ENCODE measurements at places on chromosomes 3 and 15. TPM values are rescaled to one million over a fixed set of nuclear protein-coding genes. Genes with fewer than 3 reads are reported as not detected.
A peak's percentile ranks its signal among the peaks of the same experiment; 100 is the strongest.

Gene FBXW12
- not detected for total RNA-seq

Gene SACM1L
- total RNA-seq: 27.3 TPM

Gene HACL1
- total RNA-seq: 33.0 TPM

Gene DNAH12
- total RNA-seq: not detected

Gene PP2D1
- not detected for total RNA-seq

Gene TMEM108
- total RNA-seq: 4.0 TPM

Gene FETUB
- 6.4 TPM for total RNA-seq

Gene ABI3BP
- total RNA-seq: 20.6 TPM

Gene ITPKA
- total RNA-seq: 1.5 TPM

Gene CP
- 1.7 TPM for total RNA-seq

GRCh38 chr15:90062973-90063769 is 39.1 kb downstream of the IDH2 start:
- peaks cover 67% of the 10 kb centered on the region for H3K4me1 ChIP-seq
- no peaks in the 10 kb centered on the region for H3K27me3 ChIP-seq
- peak overlapping the region; percentile 84 for H3K27ac ChIP-seq
- DNase-seq: no peak
- H3K36me3 ChIP-seq: peaks cover 12% of the 10 kb centered on the region

DNA sequence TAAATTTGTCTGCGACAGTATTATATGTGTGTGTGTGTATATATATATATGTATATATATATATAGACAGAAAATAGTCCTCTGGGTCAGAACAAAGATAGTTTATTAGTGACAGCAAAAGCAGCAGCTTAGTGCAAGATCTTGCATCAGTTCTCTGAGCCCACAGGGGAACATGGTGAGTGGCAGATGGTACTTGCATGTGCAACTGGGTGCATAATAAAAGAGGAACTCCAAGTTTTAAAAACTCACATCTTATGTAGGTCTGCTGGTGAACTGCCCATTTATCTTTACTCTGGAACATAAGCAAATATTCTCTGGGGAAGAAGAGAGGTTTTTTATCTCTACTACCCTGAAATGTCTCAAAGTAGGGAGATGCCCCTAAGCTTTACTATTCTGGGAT is 276.4 kb downstream of the POLQ start:
- no peaks in the 10 kb centered on the region for H3K27me3 ChIP-seq

GRCh38 chr3:44359146-44359751 is 20.7 kb downstream of the TCAIM start:
- H3K36me3 ChIP-seq: peaks cover 18% of the 10 kb centered on the region
- no peak for DNase-seq
- peaks cover 13% of the 10 kb centered on the region for H3K4me1 ChIP-seq

- peaks cover 7% of the 10 kb centered on the region for H3K4me1 ChIP-seq
- no peak for DNase-seq
- H3K27ac ChIP-seq: no peak overlapping the region
- H3K4me3 ChIP-seq: no peak overlapping the region
- H3K27me3 ChIP-seq: no peaks in the 10 kb centered on the region
- no peaks in the 10 kb centered on the region for H3K36me3 ChIP-seq
Observed at GRCh38 chr3:185402561-185402960, 39.6 kb downstream of the MAP3K13 start.

DNA sequence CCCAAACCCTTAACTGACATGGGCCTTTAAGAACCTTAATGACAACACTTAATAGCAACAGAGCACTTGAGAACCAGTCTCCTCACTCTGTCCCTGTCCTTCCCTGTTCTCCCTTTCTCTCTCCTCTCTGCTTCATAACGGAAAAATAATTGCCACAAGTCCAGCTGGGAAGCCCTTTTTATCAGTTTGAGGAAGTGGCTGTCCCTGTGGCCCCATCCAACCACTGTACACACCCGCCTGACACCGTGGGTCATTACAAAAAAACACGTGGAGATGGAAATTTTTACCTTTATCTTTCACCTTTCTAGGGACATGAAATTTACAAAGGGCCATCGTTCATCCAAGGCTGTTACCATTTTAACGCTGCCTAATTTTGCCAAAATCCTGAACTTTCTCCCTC is 49.9 kb downstream of the PGPEP1L start:
- H3K27me3 ChIP-seq: no peaks in the 10 kb centered on the region
- peaks cover 75% of the 10 kb centered on the region for H3K36me3 ChIP-seq
- H3K4me3 ChIP-seq: no peak overlapping the region
- H3K27ac ChIP-seq: no peak overlapping the region
- DNase-seq: no peak

DNA sequence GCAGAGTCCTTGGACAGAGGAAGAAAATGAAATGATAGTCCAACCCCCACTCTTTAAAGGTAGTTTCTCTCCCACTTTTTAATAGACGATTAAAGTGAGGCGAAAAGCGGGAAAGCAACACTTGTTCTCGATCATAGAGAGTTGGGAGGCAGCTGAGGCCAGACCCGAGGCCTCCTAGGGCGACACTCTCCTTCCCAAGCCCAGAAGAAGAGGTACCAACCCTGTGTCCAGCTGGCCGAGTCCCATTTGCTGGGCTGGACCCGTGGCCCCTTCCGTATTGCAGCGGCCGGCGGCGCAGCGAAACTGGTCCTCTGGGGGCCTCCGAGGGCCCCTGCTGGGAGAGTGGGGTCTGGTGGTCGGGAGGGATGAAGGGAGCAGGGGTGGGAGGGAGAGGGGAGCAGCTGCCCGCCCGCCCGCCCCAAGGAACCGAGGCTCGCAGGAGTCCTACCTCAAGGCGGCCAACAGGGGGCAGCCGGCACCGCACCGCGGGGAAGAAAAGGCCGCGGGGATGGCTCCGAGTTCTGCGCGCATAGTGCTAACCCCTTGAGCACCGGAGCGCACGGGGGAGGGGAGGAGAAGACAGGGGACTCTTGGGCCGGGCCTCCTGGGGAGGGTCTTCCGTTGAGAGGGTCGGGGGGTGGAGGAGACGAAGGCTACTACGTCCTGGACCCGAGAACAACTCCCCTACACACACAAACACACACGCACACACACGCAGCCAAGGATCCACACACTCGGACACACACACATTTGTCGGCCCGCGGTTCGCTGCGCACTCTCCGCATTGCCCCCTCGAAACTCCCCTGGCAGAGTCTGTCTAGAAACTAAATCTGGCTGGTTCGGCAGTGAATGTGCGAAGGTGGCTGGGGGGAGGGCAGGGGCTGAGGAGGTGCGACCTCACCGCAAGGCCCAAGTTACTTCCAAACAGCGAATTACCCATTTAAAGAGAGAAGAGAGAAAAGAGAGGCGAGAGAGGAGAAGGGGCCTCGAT is 2.0 kb downstream of the WNT5A start:
- peaks cover 71% of the 10 kb centered on the region for H3K4me1 ChIP-seq
- DNase-seq: no peak
- H3K36me3 ChIP-seq: no peaks in the 10 kb centered on the region
- H3K27ac ChIP-seq: no peak overlapping the region
- H3K27me3 ChIP-seq: peaks cover 54% of the 10 kb centered on the region

- no peak overlapping the region for H3K27ac ChIP-seq
- no peak for DNase-seq
- H3K36me3 ChIP-seq: peaks cover 100% of the 10 kb centered on the region
- H3K27me3 ChIP-seq: no peaks in the 10 kb centered on the region
- H3K4me1 ChIP-seq: no peaks in the 10 kb centered on the region
Observed at GRCh38 chr15:41476416-41477048, 17.1 kb upstream of the ITPKA start.

DNA sequence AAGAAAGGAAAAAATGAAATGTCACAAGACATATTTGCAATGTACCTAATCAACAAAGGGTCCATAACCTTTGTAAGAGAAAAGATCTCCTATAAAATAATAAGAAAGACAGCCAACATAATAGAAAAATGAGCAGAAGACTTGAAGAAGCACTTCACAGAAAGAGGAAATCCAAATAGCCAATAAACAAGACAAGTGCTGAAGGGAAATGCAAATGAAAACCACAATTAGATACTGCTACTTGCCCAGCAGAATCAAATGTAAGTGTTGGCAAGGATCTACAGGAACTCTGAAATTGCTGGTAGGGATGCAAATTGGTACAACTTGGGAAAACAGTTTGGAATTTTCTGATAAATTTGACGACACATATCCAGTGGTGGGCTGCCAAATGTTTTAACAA is 15.1 kb upstream of the TOPAZ1 start:
- peaks cover 8% of the 10 kb centered on the region for H3K27me3 ChIP-seq
- no peaks in the 10 kb centered on the region for H3K36me3 ChIP-seq
- H3K4me1 ChIP-seq: no peaks in the 10 kb centered on the region
- H3K4me3 ChIP-seq: no peak overlapping the region

GRCh38 chr15:89656116-89656815 is 999 bp upstream of the KIF7 start:
- peaks cover 13% of the 10 kb centered on the region for H3K27me3 ChIP-seq
- no peaks in the 10 kb centered on the region for H3K36me3 ChIP-seq
- peaks cover 13% of the 10 kb centered on the region for H3K4me1 ChIP-seq
- H3K4me3 ChIP-seq: no peak overlapping the region
- no peak overlapping the region for H3K27ac ChIP-seq

DNA sequence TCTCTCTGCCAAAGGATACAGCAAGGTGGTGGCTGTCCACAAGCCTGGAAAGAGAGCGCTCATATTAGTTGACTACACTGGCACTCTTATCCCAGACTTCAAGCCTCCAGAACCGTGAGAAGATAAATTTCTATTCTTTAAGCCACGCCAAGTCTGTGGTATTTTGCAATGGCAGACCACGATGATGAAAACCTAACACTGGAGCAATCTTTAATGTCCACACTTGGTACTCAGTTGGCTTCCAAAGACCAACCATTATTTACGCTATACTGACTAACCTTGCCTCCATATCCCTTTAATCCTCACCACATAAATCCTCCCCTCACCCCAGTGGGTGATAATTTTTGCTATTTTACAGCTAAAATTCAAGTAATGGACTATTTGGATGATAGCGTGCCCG is 16.9 kb upstream of the LACTB start:
- DNase-seq: no peak
- no peaks in the 10 kb centered on the region for H3K4me1 ChIP-seq
- H3K36me3 ChIP-seq: no peaks in the 10 kb centered on the region
- H3K27me3 ChIP-seq: no peaks in the 10 kb centered on the region

DNA sequence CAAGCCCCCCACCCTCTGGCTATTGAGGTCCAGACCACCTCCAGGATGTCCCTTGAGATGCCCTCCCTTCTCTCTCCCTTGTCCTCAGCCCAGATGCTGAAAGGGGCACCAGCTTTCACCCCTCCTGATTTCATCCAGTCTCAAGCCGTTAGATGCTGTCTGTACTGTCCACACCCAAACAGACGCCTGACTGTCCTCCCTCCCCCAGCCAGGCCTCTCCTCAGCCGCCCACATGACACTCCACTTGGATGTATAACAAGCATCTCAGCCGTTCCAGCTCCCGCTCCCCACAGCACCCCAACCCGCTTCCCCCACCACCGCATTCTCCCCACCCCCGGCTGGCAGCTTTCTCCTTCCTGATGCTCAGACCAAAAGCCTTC is 25.0 kb upstream of the CYP11A1 start:
- H3K4me1 ChIP-seq: no peaks in the 10 kb centered on the region
- no peak overlapping the region for H3K27ac ChIP-seq
- DNase-seq: no peak
- no peak overlapping the region for H3K4me3 ChIP-seq
- H3K36me3 ChIP-seq: no peaks in the 10 kb centered on the region
- H3K27me3 ChIP-seq: no peaks in the 10 kb centered on the region

DNA sequence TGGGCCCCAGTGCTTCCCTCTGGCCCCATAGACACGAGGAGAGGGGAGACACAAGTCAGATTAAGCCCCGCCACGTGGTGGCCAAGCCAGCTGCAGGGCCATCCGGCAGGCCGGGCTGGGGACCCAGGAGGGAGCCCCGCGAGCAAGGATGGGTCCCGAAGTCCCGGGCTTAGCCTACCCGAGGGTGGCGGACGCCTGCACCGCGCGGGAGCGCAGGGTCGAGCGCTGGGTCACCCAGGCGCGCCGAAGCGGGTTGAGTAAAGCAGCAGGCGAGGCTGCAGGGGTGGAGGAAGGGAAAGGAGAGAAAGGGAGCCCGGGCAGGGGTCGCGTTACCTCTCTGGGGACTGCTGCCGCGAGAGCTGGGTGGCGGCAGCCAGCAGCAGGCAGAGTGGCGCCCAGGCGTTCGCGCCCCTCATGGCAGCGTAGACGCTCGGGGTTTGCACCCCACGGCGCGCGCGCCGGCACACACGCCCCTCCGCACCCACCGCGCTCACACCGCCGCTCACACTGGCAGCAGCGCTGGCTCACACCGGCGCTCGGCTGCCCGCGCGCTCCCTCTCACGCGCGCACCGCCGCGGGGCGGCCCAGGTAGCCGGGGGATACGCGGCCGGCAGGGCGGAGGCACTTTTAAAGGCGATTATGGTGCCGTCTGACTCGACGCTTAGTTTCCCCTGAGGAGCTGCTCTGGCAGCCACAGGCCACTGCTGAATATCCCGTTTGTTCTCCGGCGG is at the start of gene PCOLCE2:
Gene PCOLCE2 (minus strand): TSS at position 603 of the 731 bp plus-strand sequence. CDS start 187 bp downstream, at position 416.
- peaks cover 14% of the 10 kb centered on the region for H3K27me3 ChIP-seq
- peak within 1 kb of the TSS; percentile 73 for H3K4me3 ChIP-seq
- no peak for DNase-seq
- H3K27ac ChIP-seq: peak within 1 kb of the TSS; percentile 42
- no peaks in the 10 kb centered on the region for H3K36me3 ChIP-seq

DNA sequence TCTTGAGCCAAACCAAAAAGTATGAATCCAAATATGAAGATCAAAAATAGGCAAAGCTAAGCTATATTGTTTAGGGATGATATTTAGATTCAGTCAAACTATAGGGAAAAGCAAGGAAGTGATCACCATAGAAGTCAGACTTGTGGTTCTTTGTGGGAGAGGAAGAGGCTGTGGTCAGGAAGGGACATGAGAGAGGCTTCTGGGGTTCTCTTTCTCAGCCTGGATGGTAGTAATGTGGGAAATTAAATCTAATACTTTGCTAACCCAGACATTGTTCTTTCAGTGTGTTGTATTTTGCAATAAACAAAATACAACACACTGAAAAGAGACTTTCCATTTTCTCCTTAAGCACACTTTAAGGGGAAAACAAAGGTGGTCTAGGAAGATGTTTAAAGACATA is 3.1 kb downstream of the CX3CR1 start:
- no peak overlapping the region for H3K4me3 ChIP-seq
- no peak for DNase-seq
- H3K27me3 ChIP-seq: no peaks in the 10 kb centered on the region

GRCh38 chr15:57158589-57158988 is 217.7 kb upstream of the CGNL1 start:
- H3K27ac ChIP-seq: no peak overlapping the region
- DNase-seq: no peak
- peaks cover 7% of the 10 kb centered on the region for H3K4me1 ChIP-seq
- no peaks in the 10 kb centered on the region for H3K27me3 ChIP-seq
- no peaks in the 10 kb centered on the region for H3K36me3 ChIP-seq
- H3K4me3 ChIP-seq: no peak overlapping the region

GRCh38 chr3:12947504-12948369 is 106.4 kb upstream of the RPL32 start:
- peak overlapping the region; percentile 36 for H3K27ac ChIP-seq
- no peaks in the 10 kb centered on the region for H3K27me3 ChIP-seq
- H3K4me1 ChIP-seq: peaks cover 80% of the 10 kb centered on the region
- no peak for DNase-seq
